Spinal cord (tissue), 10 donors: ENCODE measurements at places on chromosomes 11 and 22.

DNA sequence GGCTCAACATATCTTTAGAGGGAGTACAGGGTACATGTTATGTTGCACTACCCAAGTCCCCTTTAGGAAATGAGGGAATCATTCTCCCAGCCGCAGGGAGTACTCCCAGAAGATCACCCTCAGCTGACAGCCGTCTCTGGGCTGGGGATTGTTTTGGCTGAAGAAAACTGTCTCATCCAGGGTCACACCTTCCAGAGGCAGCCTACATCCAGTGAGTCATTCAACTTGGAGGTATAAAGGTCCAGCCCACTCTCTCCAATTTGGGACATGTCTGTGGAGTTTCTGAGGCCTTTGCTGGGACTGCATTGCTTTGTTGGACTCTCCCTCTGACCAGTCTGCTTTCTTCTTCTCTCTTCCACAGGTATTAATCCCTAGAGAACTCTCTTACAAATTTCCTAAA is 42.1 kb downstream of the RASSF10 start:
- DNase-seq = no peak

- no peak for DNase-seq
Observed at GRCh38 chr11:45021692-45022141, 71.0 kb upstream of the TP53I11 start.

DNA sequence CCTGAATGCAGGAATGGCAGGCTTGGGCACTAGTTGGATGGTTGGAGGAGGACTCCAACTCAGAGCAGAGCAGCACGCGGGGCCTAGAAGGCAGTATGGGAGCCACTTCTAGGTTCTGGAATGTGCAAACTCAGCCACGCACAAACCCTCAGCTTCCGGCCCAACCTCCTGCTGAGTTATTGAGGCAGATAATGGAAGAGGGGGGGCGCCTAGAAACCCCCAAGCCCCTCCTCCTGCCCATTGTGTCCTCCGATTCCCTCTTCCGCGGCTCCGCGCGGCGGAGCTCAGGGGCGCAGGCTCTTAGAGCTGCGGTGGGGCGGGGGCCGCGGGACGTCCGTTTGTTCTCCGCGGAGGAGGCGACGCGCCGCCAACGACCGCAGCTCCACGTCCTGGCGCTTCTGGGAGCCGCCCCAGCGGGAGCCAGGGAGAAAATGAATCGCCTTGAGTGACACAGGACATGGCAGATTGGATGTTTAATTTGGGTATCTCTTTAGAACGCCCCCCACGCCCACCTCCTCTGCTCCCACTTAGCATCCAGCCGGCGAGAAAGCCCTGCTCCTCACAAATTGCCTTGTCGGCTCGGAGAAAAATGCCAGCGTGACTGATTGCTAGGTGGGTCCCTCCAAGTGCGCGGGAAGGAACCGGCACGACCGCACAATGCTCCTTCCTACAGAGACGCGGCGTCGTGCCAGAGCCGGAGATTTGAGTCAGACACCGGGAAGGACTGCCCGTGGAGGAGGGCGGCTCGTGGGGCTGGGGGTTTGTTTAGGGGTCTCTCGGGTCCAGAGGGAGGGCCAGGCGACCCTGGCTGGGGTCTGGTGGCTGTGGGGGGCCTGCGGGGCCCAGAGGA is 144.6 kb downstream of the NECTIN1 start:
- no peak for DNase-seq

DNA sequence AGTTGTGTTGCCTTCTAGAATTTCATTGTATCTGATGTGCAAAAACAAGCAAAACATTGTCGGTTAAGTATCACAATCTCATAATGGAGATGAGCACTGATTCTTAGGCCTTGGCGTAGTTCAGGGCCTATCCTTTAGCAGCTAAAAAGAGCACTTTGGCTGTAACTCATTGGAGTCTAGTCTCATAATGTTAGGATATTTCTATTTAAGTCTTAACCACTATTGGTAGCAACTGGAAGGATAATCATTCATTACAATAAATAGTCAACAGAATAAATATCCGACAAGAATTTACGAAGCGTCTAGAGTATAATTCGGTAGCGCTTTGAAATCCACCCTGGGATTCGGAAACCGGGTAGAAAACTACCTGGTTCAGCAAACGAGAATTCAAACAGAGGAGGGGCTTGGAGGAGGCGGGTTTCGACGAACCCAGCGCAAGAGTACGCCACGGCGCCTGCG is 461 bp upstream of the EED start:
- DNase-seq = no peak

- DNase-seq = no peak
Observed at GRCh38 chr11:127620671-127621070, 620.1 kb upstream of the KIRREL3 start.

- no peak for DNase-seq
Observed at GRCh38 chr11:98561877-98562395, 458.8 kb upstream of the CNTN5 start.

- DNase-seq = no peak
Observed at GRCh38 chr22:22810018-22810427, 77.6 kb upstream of the IGLL5 start.

GRCh38 chr11:2566223-2567025 is 121.6 kb downstream of the KCNQ1 start:
- no peak for DNase-seq

- DNase-seq = no peak
Observed at GRCh38 chr22:30949934-30950660, 18.5 kb downstream of the MORC2 start.

DNA sequence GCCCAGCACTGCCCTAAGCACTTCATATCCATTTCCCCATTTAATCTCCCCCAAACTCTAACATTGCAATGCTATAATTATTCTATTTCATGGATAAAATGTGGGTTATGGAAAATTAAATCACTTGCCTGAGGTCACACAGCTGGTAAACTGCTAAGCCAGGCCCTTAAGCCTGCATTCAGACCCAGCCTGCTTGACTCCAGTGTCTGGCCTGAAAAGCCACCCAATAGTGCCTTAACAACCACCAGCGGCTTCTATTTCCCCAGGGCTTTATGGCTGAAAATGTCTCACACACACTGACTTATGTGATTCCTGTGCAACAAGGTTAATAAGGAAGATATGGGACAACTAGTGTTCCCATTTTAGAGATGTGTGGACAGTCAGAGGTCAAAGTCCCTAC is 178.5 kb upstream of the SNX19 start:
- DNase-seq = no peak

DNA sequence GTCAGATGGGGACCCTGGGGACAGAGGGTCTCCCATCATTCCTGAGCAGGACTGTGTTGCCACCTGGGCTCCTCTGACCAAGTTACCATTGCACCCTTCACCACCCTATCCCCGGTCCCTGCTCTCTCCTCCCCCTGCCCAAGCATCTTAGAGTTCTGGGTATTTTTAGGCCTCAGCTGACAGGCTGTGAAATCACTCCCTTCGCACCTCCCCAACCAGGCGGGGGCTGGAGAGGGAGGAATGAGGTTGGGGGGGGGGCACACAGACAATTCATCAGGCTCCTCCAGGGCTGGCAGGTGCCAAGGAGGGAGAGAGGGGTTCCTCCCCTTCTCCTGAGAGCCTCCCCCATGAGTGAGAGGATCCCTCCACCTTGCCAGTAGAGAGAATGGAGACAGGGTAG is 9.0 kb downstream of the SYT7 start:
- no peak for DNase-seq

DNA sequence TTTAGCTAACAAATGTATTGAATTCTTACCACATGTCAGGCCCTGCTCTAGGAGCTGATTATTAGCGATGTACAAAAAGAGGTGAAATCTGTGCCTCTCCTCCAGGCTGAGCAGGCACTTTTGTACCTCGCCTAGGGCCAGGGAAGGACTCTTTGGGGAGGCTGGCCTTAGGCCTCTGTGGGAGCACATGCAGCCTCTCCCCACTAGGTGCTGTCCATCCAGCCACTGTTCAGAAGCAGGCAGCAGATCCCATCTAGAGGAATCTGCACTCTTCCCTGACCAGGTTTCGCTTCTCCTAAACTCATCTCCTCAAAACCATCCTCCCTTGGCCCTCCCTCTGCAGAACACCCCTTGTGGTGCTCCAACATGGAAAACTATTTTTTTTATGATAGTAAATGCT is 51.9 kb upstream of the WT1 start:
- DNase-seq = no peak

GRCh38 chr11:71101046-71101445 is 151.3 kb downstream of the SHANK2 start:
- no peak for DNase-seq

DNA sequence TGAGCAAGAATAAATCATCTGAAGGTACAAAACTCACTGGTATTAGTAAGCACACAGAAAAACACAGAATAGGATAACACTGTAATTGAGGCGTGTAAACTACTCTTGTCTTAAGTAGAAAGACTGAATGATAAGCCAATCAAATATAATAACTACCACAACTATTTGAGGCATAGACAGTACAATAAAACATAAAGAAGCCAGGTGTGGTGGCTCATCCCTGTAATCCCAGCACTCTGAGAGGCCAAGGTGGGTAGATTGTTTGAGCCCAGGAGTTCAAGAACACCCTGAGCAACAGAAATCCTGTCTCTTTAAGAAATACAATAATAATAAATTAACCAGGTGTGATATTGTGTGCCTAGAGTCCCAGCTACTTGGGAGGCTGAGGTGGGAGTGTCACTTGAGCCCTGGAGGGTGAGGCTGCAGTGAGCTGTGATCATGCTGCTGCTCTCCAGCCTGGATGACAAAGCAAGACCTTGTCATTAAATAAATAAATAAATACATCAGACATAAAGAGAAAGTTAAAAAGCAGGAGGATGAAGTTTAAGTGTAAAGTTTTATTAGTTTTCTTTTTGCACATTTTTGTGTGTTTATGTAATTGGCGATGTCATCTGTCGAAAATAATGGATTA is 390.6 kb downstream of the DYNC2H1 start:
- no peak for DNase-seq

DNA sequence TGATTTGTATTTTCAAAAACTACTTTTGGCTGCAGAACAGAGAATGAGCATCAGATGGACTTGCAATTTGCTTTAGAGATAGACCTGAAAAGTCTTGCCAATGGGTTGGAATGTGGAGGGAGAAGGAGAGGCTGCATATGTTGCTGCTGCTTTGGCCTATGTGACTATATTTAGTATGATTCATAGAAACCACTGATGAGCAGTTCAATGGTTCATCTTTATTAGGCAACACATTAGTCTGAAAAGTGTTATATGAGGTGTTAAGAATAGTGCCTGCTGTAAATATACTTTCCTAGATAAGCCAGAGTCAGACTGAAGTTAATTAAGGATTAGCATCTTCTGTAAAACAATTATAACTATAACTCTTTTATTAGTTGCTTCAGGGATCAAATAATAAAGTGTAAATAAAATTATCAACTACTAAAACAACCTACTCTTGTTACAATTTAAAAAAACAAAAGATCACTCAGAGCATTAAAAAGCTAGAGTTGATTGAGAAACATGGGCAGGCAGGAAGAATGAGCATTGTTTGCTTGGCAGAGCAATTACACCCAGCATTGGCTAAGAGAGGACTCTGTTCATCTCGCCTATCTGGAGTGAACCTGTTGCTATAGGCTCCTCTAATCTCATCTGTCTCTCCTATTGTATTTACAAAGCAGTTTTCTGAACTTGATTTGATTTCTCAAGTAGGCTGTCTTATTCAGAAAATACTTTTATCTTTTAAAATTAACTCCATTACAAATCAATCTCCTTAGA is 36.3 kb downstream of the HORMAD2 start:
- no peak for DNase-seq

GRCh38 chr11:1639666-1640065 is 10.1 kb downstream of the KRTAP5-5 start:
- no peak for DNase-seq

DNA sequence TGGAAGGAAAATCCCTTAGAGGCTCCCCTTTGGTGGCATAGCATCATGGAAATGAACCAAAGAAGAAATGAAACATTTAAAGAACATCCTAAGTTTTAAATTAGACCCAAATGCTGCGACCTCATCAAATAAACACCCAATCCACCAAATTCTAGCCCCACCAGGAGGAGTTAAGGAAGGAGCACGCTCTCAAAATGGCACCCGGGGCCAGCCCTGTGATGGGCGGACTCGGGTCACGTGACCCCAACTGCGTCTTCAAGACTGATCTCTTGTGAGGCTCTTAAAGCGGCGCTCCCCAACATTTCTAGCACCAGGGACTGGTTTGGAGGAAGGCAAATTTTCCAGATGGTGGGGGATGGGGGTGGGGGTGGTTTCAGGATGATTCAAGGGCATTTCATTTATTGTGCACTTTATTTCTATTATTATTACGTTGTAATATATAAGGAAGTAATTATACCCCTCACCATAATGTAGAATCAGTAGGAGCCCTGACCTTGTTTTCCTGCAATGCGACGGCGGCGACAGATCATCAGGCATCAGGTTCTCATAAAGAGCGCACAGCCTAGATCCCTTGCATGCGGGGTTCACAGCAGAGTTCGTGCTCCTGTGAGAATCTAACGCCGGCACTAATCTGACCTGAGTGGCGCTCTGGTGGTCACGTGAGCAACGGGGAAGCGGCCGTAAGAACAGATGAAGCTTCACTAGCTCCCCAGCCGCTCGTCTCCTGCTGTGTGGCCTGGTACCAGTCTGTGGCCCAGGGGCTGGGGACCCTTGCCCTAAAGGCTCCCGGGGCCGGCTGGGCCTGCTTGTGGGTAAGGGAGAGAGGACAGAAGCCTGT is 90.6 kb upstream of the SLC22A12 start:
- DNase-seq = no peak

- DNase-seq = no peak
Observed at GRCh38 chr11:105829084-105829483, 193.0 kb downstream of the MSANTD4 start.

- DNase-seq = peak; percentile 19
Observed at GRCh38 chr22:36156515-36157419, 3.8 kb downstream of the APOL3 start.

DNA sequence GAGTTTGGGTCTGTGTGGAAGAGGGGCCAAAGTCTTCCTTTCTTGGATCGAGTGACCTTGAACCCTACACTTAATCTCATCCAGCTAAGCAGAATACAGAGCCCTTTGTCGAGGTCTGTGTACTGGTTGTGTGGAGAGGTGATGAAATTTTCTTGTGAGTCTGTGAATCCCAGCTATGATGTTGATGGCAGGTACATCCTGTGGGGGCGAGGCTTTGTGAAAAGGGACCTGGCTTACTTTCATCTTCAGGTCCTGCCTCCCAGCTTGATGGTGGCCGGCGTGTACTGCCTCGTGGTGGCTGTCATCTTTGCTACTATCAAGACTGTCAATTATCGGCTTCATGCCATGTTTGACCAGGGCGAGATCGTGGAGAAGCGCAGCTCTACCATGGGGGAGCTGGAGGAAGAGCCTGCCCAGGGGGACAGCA is 1.0 kb downstream of the PCNX3 start:
- DNase-seq = no peak

- DNase-seq = no peak
Observed at GRCh38 chr11:21704539-21704938, 488.3 kb upstream of the ANO5 start.

DNA sequence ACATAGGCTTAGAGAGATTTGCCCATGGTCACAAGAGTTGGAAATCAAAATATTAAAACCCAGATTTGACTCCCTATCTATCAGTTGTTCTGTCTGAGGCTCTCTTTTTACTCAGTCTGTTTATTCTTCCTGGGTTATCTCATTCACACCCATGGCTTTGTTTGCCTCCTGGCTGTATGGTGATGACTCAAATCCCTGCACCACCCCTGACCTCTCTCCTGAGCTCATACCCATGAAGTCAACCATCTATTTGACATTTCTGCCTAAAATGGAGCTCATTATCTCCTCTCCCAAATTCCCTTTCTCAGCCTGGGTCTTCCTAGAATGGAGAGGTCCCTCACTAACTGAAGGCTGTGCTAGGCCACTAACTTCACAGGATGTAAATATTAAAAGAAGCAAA is 27.8 kb upstream of the CCDC134 start:
- no peak for DNase-seq
